Right renal cortex interstitium (tissue), 3 donors: ENCODE measurements at places on chromosomes 12 and 14.
A peak's percentile ranks its signal among the peaks of the same experiment; 100 is the strongest.

GRCh38 chr14:77212943-77213678 lies 31.5 kb downstream of the TMEM63C start:
- DNase-seq = no peak

GRCh38 chr12:19915392-19916195 lies 452.7 kb upstream of the PDE3A start:
- peak; percentile 49 for DNase-seq

DNA sequence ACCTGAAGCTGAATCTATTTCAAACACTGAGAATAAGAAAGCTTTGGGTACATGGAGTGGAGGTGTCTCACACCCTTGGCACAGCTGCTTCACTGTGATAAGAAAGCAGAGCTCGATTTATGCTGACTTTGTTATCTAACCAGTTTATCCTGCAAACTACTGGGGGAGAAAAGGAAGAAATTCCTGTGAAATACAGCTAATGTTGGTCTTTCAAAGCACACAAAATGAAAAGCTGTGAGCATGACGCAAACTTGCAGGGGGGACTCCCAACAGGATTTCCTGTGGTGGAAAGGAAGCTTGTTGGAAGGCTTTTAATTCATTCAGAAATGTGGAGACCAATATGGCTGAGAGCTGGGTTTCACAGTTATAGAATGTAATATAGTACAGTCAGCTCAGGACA lies 53.4 kb downstream of the SRGAP1 start:
- no peak for DNase-seq

- DNase-seq = peak; percentile 60
These were observed 28.9 kb upstream of the MAPKAPK5 start for GRCh38 chr12:111812881-111813741.

DNA sequence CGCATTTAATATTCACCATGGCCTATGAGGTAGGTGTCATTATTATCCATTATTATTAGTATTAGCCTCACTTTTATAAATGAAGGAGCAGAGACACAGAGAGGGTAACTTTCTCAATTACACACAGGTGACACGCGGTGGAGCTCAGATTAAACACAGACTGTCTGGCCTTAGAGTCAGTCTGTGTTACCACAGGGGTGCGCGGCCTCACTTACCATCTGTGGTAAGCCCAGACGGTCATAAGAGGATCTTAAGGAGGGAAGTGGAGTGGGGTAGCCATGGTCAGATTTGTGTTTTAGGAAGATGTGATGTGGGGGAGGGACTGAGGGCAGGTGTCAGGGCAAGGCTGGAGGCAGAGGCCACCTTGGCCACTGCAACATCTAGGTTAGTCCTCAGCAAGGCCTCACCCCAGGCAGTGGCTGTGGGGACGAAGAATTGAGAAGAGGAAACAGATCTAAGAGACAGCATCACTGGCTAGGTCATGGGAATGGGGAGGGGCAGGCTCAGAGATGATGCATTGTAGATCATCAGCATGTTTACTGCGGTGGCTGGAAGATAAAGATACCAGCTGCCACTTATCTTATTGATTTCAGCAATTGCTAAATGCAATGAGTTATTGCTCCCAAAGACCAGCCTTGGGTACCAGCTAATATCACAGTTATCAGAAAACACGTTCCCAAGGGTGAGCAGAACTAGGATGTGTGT lies 67.1 kb downstream of the SERPINA3 start:
- no peak for DNase-seq

GRCh38 chr12:131783915-131784541 lies 44.2 kb upstream of the MMP17 start:
- no peak for DNase-seq

DNA sequence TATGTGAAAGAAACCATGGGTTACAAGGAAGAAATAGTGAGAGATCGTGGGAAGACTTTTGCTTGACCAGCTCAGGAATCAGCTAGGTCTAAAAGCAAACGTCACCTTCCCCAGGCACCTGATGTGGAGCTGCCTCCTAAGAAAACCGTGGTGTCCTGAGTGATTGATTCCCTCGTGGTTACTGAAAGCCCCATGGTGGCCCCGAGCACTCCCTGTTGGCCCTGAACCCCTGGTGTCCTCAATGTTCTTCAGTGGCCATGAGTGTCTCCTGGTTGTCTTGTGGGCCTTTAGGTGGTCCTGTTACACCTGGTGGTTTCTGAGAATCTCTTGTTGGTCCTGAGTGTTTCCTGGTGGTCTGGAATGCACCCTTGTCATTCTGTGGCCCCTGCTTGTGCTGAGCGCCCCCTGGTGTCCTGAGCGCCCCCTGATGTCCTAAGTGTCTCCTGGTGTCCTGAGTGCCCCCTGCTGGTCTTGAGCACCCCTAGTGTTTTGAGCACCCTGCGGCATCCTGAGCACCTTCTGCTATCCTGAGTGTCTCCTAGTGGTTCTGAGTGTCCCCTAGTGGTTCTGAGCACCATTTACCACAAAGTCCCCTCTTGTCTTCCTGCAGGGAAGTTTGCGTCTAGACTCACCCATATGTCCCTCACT lies 518.7 kb downstream of the TMEM121 start:
- DNase-seq = no peak

DNA sequence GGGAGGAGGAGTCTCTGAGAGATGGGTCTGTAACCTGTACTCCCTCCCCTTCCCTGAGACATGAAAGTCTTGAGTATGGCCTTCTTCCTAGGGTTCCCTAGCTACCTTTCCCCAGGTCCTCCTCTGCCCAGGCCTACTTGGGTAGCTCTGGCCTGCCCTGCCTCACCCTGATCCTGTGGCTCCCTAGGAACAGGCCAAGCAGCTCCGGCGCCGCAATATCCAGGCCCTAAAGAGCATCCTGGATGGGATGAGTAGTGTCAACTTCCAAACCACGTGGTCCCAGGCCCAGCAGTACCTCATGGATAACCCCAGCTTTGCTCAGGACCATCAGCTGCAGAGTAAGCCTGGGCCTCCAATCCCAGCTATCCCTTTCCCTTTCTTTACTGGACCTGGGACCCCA lies 12.3 kb downstream of the PRPF40B start:
- DNase-seq = no peak

DNA sequence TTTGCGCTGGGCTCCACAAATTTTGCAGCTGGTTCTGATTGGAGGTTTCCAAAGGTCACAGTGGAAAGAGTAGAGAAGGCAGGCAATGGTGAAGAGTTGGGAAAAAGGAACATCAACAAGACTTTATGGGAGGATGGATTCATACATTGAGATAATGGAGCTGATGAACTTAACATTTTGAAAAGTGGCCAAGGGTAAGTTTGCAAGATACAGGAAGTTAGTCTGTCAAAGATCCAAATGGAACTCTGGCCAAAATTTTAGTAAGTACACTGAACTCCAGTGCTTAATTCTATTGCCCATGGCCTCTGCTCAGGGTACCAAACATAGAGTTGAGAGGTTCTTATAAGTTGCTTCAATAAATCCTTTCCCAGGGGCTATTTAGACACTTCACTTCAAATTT lies 15.6 kb downstream of the CCER1 start:
- DNase-seq = no peak

DNA sequence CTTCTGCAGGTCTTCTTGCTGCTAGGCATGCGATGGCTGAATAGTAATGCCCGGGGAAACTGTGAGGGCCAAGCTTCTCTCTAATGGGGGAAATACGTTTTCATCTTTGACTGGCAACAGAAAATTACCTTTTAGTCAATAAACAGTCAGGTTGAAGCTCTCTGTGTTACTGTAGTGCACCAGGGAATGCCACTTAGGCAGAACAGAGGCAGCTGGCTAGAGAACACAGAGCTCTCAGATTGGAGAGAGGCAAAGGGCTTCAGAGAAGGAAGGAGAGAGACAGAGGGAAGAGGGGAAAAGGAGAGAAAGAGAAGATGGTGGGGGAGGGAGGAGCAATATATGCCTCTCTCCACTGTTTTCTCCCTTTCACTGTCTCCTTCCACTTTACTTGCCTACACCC lies 6.7 kb downstream of the HSD17B6 start:
- no peak for DNase-seq

DNA sequence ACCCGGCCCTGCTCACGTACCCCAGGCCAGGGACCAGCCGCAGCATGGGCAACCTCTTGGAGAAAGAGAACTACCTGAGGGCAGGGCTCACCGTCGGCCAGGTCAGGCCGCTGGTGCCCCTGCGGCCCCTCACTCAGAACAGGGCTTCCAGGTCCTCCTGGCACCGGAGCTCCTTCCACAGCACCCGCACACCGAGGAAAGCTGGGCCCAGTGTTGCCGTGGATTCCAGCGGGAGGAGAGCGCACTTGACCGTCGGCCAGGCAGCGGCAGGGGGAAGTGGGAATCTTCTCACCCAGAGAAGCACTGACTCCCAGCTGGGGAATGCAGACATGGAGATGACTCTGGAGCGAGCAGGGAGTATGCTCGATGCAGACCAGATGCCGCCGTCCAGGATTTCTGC lies 7.9 kb upstream of the VAMP1 start:
- no peak for DNase-seq

GRCh38 chr12:115074617-115075016 lies 390.6 kb upstream of the TBX3 start:
- DNase-seq = no peak

GRCh38 chr12:84058136-84058535 lies 854.5 kb downstream of the SLC6A15 start:
- no peak for DNase-seq

DNA sequence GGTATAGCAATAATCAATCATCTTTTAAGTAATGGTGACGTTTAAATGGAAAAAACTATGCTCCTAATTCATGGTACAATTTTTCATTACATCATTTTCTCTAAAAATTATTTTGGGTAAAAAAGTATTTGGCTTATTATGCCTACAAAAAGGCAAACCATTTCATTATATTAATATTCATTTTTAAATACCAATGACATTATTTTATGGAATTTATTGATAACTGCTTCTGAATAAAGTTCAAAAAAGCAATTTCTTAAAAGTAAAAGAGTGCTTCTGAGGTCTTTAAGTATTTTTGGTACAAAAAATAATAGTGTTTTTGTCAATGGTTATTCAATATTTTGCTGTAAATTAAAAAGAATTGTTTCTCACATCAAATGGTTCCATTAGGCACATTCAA lies 12.2 kb downstream of the SLC38A2 start:
- no peak for DNase-seq
